ENCODE measurements at places on chromosomes 1 and 21. TPM values are rescaled to one million over a fixed set of nuclear protein-coding genes. Genes with fewer than 3 reads are reported as not detected.

DNA sequence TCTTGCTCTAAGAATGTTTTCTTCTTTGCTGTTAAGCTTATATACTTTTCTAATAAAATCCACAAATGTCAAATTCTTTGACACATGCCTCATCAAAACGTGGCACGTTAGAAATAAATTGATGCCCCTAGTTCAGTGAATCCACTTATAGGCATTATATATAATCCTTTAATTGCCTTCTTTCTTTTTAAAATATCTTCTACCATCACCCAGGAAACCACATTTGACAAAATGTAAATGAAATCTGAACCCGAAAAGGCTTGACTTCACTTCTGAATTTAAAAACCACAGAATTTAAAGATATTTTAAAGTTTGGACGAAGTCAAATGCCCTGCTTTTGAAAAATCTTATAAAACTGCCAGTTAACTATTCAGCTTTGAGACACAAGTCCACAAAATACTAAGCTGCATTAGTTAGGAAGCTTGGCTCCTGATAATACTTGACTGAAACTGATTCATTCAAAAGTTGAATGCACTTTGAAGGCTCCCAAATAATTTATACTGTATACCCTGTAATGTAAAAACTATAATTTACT lies 22.4 kb upstream of the KIFAP3 start:
- DNase-seq: no peak

- no peak for DNase-seq
Measured at GRCh38 chr1:43069461-43070050, 102.5 kb downstream of the EBNA1BP2 start.

DNA sequence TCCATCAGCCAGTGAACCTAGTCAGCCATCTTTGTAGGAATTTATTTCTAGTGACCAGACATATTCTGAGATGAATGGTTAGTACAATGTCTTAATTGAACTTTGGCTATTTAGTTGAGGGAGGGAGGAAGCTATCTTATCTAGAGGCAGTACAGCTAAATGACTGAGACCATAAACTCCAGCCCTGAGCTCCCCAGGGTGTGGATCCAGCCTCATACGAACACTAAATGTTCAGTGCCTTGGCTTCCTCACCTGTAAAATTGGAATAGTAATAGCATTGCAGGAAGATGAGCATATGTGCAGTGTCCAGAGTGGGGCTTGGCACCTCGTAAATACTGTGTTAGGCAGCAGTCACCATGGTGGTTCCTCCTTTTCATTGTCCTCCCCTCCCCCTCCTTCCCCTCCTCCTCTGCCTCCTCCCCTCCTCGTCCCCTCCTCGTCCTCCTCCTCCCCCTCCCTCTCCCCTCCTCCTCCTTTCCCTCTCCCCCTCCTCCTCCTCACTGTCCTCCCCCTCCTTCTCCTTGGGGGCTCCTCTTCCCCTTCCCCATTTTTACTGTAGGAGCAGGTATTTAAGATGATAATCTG lies 108.2 kb downstream of the GALNT2 start:
- no peak for DNase-seq

- no peak for DNase-seq
Measured at GRCh38 chr1:216905137-216905536, 181.9 kb upstream of the ESRRG start.

DNA sequence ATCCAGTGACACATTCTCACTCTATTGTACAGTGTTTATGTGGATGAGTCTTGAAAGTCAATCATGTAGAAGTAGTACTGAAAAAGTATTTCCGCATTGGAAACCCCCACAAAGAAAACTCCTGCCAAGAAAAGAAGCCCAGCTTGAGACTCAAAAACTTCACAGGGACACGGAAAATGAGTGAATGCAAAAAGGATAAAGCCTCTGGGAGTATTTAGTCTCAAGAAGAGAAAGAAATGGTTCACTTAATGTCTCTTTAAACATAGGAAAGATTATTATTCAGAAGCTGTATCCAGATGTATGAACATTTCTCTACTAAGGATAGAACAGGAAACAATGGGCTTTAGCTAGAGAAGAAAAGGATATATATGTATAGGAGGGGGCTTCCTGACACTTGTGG lies 304.5 kb downstream of the BARHL2 start:
- DNase-seq: no peak

DNA sequence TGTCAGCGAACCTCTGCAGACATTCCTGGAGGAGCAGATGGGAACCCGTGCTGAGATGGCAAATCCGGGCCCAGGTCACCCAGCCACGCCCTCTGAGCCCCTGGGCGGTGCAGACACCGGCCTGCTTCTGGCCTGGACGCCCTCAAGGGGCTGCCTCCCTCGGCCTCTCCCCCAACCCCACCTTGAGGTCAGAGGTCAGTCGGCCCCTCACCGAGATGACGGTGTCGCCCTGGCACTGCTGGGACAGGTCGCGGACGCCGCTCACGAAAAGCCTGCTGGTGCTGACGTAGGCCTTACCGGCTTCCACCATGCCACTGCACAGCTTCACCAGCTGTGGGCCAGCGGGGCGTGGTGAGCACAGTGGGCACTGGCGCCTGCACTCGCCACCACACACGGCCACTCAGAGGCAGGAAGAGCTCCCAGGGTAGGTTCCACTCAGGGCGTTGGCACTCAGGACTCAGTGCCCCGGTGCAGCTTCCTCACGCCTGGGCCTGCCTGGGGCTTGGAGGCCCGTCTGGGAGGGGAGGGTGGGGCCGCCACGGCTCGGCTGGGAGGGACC lies 4.7 kb downstream of the ACAP3 start:
- no peak for DNase-seq

DNA sequence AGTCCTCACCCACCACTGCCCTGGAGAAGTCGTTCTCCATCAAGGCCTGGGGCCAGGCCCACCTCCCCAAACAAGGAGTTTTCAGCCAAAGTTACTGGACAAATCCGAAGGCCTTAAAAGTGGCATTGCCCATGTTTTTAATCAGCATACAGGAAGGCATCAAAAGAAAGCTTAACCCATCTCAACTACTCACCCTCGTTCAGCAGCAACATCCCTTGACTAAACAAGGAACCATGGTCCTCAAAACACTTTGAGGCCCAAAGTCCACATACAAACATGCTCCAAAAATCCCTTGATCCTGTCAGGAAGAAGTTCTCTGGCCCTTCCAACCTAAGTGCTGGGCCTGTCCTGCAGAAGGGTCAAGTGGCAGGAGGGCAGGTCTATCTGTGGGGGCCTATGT lies 1.6 kb downstream of the CAPZB start:
- DNase-seq: no peak

DNA sequence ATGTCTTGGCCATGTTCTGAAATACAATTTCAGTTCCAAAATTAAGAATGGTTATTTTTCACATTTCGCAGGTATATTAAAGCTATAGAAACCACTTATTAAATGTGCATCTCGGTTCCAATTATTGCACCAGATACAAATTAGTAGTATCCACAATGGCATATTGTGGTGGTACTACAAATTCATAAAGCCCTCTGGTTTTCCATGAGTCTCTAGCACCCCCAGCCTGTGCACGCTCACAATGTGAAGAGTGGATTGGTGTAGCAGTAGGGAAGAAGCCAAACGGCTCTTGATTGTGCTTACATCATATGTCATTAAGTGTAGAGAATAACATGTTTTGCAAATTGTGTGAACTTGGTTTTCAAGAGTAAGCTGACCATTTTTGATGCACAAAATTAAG lies 1.9 kb upstream of the BRINP3 start:
- DNase-seq: no peak

DNA sequence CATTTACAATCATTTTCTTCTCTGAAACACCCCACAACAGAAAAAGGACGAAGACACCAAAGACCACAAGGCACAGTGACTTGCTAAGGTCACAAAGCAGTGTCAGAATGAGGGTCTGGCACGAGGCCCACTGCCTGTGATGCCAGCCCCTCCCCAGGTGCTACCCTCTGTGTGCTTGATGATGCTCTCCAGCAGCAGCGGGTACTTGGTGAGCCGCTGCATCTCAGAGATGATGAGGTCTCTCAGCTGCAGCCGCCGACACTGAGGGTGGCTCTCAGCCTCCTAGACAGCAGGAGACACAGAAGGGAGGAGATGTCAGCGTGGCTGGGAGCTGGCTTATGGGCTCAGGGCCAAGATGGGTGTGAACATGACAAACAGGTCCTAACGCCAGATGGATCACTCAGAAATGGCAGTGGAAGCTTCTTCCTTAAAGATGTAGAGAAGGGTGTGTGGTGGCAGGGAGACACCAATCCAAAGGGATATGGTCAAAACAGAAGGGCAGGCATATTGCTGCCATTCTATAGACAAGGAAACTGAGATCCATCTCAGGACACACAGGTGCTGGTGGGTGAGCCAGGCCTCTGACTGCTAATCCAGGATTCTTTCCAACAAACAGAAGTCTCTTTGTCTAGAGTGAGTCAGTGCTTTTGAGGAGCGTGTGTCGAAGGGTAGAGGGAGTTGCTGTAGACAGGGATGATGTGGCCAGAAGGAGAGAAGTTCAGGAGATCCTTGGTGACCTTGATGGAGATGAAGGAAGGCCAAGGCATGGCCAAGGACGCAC lies 25.6 kb downstream of the LRRC71 start:
- no peak for DNase-seq

- DNase-seq: no peak
Measured at GRCh38 chr1:1956101-1956500, 37.0 kb upstream of the TMEM52 start.

- DNase-seq: no peak
Measured at GRCh38 chr1:238777551-238777950, 608.8 kb upstream of the CHRM3 start.

DNA sequence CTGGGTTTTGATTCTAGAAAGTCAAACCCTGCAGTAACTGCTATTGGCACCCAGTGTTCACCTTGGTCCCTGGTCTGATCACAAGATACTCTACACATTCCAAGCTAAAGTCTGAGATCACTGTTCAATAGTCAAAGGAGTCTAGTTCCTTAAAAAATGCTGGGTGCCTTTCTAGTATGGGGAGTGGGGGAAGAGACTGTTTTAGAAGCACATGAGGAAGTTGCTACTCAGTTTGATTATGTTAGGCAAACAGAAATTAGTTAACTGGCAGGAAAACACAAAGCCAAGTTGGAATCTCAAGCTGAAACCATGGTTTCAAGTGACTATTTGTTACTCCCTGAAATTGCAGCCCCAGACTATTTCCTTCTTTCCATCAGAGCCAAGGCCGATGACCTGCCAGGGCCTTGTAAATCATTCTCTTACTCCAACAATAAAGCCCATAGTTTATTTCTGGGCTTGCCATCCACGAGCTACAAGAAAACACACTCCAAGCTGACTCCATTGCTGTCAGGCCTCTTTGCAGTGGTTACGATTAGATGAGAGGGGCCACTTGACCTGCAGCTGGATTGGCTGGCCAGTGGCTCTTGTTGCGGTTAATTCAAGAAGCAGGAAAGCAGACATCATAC lies 21.1 kb upstream of the VTCN1 start:
- no peak for DNase-seq

DNA sequence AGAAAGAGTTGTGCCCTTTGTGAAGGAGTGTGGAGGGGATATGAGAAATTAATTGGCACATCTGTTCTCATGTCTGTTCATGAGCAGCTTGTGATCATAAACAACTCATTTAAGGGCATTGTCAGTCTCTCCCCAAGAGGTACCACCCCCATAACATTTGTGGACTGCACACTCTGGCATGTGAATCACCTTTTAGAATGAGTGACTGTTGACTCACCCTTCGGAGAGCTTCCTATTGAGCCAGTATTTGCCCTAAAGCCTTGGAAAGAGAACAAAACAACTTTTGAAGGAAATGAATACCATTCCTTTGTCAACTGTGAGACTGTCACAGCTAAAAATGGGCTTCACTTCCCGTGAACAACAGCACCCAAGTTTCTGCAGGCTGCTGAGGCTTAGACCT lies 27.5 kb upstream of the MYSM1 start:
- peak; percentile 88 for DNase-seq

DNA sequence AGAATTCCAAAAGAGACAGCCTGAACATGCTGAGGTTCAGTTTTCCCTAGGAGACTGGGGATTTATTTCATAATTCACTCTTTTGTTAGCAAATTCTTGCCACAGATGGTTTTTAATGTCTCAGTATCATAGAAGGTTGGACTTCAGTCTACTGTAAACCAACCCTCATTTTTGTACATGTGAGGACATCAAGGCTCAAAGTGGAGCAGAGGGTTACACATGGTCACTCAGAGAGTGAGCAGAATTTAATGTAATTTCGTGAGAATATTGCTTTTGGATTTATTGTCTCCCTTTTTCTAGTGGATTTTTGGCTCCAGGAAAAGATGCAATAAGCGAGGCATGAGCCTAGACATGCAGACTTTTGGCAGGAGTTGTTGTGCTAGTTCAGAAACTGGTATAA lies 210.8 kb upstream of the JUN start:
- DNase-seq: no peak

- no peak for DNase-seq
Measured at GRCh38 chr1:187157115-187157514, 328.4 kb downstream of the PLA2G4A start.

DNA sequence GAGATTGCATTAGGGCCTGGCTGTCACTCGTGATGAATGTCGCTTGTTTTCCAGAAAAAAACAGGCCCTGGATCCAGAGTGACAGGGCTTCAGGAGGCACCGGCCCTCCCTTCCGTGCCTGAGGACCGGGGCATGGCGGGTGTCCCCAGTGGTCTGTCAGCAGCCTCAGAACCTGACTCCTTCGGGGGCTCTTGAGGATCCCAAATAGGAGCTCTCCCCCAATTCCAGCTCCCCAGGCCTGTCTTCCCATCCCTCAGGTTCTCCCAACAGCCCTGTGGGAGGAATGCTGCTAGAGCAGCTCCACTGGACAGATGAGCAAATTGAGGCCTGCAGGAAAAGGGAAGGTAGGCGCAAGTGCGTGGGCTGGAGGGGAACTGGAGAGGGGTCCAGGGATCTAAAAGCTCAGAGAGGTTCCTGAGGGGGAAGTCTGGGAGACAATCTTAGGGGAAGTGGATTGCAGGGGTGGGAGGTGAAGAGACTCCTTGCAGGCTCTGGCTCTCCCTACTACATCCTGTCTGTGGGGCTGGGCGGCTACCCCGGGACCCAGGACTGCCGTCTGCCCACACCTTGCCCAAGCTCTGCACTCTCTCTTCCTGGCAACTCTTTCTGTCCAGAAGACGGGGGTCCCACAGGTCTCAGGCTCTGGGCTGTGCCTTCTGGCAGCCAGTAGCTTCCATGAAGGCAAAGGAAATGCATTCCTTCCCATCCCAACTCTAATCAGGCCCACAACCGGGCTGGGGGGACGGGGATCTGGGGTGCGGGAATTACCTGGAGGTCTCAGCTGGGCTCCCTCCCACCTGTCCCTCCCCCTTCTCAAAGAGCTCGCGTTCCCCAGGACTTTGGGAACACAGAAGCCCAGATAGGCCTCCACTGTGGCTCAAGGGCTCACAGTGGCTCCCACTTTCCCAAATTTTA lies 105.7 kb upstream of the CASZ1 start:
- no peak for DNase-seq

DNA sequence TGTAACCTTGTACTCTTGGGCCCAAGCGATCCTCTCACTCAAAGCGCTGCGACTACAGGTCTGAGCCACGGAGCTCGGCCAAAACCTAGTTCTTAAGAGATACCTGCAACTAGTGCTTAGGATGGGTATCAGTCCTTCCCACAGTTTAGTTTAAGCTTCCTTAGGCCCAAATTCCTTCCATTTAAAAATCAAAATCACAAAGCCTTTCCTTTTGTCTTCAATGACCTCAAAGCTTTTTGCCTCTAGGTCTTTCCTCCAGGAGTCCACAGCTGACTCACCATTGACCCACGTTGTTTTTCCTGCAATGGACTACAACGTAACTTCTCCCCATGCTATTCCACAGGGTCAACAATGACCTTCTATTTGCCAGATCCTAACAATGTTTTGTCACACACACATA lies 64.0 kb downstream of the APP start:
- no peak for DNase-seq

Gene MFAP2
- total RNA-seq: 64.0 TPM

Gene PCBP3
- 1.3 TPM for total RNA-seq

Gene SPRR3
- not detected for total RNA-seq

Gene CEPT1
- 25.2 TPM for total RNA-seq

Gene CFAP141
- not detected for total RNA-seq

Gene PEX14
- 24.9 TPM for total RNA-seq

Gene CNR2
- not detected for total RNA-seq

Gene GJA5
- total RNA-seq: 0.29 TPM
